ENCODE measurements at places on chromosomes 3 and 15. TPM values are rescaled to one million over a fixed set of nuclear protein-coding genes. Genes with fewer than 3 reads are reported as not detected.

Gene SLC15A2
- total RNA-seq = 1.7 TPM

Gene LRRC31
- not detected for total RNA-seq

Gene PPP2R3A
- total RNA-seq = 0.51 TPM

Gene POPDC2
- 2.1 TPM for total RNA-seq

Gene CLDN18
- total RNA-seq = not detected

Gene LARP6
- 0.41 TPM for total RNA-seq

Gene HCLS1
- 199 TPM for total RNA-seq

Gene SNX4
- total RNA-seq = 28.3 TPM

Gene ATP8B4
- total RNA-seq = 5.8 TPM

Gene EPHA3
- not detected for total RNA-seq

Gene TMEM212
- not detected for total RNA-seq

Gene SPATA12
- total RNA-seq = not detected

Gene IGSF10
- total RNA-seq = not detected

Gene UROC1
- total RNA-seq = not detected

Gene GOLGA8N
- total RNA-seq = 7.4 TPM

Gene CLCN2
- 4.2 TPM for total RNA-seq

Gene DHFR2
- total RNA-seq = 8.1 TPM

Gene MUSTN1
- not detected for total RNA-seq

Gene IL16
- 130 TPM for total RNA-seq

Gene KLHL6
- 32.6 TPM for total RNA-seq

Gene P2RY12
- not detected for total RNA-seq

Gene ANKDD1A
- 4.3 TPM for total RNA-seq

Gene TEX55
- total RNA-seq = not detected

Gene KIF23
- total RNA-seq = 45.4 TPM

Gene CHST2
- 6.9 TPM for total RNA-seq

Gene NPAP1
- total RNA-seq = not detected

Gene B3GALNT1
- 3.2 TPM for total RNA-seq

Gene ST3GAL6
- not detected for total RNA-seq

Gene CFAP20DC
- 1.4 TPM for total RNA-seq

Gene HHLA2
- 1.7 TPM for total RNA-seq

Gene PEX5L
- not detected for total RNA-seq

Gene SI
- not detected for total RNA-seq

Gene ZNF639
- 35.4 TPM for total RNA-seq

Gene PLA1A
- not detected for total RNA-seq

Gene TMEM41A
- total RNA-seq = 24.5 TPM

Gene IP6K2
- total RNA-seq = 48.0 TPM

Gene WDR82
- 103 TPM for total RNA-seq

All from activated CD8-positive, alpha-beta T cell treated with anti-CD3 and anti-CD28 coated beads for 36 hours (primary cell).